ENCODE measurements at places on chromosomes 7 and 10.

DNA sequence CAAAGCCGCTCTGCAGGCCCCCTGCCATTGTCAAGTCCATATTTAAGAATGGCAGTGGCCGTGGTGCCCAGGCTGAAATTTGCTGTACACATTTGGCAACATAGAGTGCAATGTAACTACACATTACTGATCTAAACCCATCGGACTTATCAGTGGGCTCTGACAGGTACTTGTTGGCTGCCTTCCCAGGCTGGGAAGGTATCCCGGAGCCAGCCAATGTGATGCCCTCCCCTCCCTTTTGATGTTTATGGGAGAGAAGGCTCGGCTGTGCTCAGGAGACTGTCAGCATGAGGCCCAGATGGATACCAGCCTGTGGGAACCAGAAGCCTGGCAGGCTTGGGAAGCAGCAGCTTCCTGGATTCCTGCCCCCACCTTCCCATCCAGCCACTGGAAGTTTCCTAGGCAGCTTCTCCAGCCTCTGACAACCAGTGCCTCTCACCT, 146.1 kb upstream of the TCF7L2 start:
- DNase-seq = no peak

DNA sequence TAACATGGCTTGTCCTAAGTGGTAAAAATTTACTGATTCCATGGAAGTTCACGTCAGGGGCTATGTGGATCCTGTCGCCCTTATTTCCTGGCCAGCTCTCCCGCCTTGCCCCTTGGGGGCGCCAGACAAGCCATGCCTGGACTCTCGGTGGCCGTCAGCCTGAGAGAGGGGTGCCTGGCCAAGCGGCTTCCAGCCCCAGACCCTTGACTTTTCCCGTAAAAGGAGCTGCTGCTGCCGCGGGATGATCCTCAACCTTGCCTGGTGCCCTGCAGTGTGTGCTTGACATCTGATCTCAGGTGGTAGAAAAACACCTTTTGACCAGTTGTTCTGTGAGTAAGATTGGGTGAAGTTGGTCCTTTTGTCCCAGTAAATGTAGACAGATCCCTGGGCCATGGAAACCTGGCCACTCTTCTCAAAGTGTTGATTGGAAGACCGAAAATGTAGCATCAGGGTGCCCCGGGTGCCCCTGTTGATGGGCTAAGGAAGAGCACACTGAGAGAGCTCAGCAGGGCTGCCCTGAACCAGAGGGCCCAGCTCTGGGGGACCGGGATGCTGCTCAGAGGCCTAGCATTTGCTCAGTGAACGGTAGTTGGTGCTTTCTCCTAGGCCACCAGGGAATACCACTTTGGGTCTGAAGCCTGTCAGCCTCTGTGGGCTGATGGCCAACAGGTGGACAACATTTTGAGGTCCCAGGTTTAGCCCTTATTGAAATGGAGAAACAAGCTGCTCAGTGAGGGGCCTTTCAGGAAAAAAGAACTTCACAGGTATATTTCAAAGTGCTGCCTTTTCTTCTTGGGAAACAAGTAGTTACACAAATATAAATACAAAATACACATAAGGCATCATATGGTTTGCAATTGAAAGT, 162.5 kb downstream of the LRMDA start:
- DNase-seq = no peak

GRCh38 chr10:75544993-75545706, 113.7 kb downstream of the LRMDA start:
- no peak for DNase-seq

DNA sequence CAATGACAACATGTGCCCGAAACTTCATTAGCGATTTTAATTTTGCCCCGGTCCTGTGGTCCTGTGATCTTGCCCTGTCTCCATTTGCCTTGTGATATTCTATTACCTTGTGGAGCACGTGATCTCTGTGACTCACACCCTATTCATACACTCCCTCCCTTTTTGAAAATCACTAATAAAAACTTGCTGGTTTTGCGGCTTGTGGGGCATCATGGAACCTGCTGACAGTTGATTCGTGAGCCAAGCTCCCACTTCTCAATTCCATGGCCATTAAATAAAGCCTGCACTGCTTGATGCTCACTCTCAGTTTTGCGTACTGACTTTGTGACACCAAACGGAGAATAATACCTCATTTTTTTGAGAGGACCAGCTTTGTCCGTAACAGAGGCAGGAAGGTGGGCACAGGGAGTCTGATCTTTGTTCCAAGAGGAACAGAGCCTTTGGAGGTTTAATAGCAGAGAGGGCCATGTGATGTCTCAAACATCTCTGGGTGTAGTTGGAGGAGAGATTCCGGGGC, 3.8 kb upstream of the ADAMTS14 start:
- DNase-seq = no peak

- no peak for DNase-seq
These were observed 255.8 kb upstream of the CNTNAP2 start for GRCh38 chr7:145860809-145861208.

DNA sequence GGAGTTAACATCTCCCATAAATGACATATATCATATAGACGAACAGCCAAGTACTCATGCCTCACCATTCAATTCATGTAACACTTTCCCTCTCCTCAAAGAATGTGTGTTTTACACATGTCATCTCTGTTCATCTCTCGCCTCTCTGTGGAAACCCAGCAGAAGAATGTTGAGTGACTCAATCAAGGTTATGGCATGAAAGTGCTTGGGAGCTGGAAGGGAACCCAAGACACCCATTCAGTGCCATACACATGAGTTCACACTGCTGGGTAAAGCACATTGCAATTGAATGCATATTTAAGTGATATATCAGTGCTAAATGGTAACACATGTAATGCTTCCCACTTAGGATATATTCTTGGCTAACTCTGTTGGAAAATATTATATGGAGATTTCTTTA, 322.9 kb downstream of the PTEN start:
- DNase-seq = no peak

- DNase-seq = no peak
These were observed 112.2 kb downstream of the CLEC2L start for GRCh38 chr7:139635526-139636302.

GRCh38 chr10:57830877-57831560, 436.7 kb downstream of the IPMK start:
- DNase-seq = no peak

DNA sequence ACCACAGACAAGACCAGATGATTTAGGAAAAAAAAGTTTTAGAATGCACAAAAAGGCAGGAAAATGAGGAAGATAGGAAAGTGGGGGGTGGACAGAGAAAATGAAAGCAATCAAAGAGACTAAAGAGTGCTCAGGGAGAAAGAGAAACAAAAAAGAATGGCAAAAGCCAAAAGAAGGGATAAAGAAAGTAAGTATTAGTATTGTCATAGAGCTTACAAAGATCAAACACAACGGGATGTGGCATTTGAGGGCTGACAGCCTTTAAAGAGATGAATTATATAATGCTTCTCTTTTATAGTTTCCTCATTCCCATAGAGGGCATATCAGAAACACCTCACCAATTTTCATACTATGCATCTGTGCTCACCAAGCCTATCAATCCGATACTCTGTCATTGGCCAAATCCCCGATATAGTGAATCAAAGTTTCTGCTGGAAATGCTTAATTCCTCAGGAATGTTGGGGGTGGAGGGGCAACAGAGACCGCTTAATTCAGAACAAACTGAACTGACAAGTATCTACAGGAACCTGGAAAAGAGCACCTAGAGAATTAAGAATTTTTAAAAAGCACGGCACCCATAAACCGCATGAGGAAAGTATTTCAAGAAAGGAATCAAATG, 2.7 kb downstream of the COG5 start:
- DNase-seq = no peak

- no peak for DNase-seq
These were observed 368.4 kb downstream of the ARL4A start for GRCh38 chr7:13055732-13056368.

DNA sequence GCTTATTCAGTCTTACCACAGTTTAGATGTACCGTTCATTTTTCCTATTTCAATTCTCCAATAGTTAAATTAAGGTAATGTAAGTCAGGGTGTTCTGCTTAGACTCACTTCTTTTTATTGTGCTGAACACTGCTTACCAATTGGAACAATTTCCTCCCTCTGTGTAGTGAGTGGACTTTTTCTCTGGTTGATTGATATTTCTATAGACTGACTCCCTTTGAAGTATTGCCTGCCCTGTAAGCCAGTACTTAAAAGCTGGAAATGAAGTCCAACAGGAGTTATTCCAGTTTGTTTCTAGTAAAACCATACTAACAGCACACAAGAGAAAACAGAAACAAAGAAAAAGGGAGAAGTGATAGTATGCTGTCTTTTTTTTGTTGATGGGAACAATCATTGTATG, 1674.9 kb downstream of the REEP3 start:
- no peak for DNase-seq

DNA sequence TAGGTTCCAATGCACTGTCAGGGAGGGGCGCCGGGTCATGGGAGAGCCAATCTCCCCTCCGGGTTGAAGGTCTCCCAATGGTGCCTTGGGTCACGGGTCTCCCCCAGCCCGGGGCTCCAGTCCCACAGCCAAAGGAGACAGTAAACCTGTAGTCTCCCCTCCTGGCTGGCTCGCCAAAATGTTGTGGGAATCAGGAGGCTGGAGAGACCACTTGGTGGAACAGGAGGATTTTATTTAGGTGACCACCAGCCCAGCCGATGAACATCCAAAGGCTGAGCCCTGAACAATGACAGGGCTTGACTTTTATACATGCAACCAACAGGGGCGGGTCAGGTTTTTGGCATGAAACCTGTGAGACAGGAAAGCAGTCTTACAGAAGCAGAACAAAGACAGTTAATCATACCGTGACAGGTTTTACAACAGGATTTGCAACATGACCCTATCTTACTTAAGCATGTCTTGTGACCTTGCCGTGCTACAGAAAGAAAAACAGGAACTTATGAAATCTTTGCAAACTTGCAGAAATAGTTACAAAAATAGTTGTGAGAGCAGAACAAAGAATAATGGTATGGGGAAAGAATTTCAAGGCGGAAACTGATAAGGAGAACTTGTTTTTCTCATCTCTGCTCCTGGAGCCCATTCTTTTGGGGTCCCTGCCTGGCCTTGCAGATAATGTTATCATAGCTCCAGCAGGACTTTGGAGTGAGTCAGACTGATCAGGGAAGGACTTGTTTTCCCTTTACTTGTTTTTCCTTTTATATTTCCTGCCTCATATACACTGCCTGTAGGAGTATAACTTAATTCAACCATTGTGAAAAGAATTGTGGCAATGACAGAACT, 7.1 kb downstream of the ERV3-1 start:
- no peak for DNase-seq

GRCh38 chr10:90007226-90007625, 305.8 kb downstream of the KIF20B start:
- no peak for DNase-seq

All from T47D (cell line).